ENCODE measurements at places on chromosomes 5 and 9.

- DNase-seq = no peak
These were observed 5.6 kb downstream of the AMBP start for GRCh38 chr9:114072184-114073140.

DNA sequence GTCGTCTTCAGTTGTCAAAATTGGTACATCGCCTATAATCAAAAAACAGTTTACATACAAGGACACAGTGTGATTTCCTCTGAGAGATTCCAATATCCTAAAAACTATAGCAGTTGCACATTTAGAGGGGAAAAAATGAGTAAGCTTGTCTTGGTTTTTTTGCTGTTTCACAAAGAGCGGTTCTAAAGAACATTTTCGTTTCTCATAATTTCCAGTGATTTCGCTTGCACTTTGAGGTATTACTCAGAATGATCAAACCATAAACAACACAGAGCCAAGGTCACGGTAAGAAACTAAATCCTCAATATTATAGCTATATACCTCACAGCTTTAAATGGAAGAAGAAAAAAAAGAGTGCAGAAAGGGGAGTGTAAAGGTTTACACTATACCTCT lies 861 bp downstream of the MTX3 start:
- DNase-seq = no peak

- DNase-seq = no peak
These were observed 456.9 kb downstream of the BNC2 start for GRCh38 chr9:16413509-16414016.

- no peak for DNase-seq
These were observed 4.7 kb downstream of the EGFL7 start for GRCh38 chr9:136667214-136667939.

GRCh38 chr5:1548702-1549474 lies 25.1 kb upstream of the LPCAT1 start:
- DNase-seq = no peak

DNA sequence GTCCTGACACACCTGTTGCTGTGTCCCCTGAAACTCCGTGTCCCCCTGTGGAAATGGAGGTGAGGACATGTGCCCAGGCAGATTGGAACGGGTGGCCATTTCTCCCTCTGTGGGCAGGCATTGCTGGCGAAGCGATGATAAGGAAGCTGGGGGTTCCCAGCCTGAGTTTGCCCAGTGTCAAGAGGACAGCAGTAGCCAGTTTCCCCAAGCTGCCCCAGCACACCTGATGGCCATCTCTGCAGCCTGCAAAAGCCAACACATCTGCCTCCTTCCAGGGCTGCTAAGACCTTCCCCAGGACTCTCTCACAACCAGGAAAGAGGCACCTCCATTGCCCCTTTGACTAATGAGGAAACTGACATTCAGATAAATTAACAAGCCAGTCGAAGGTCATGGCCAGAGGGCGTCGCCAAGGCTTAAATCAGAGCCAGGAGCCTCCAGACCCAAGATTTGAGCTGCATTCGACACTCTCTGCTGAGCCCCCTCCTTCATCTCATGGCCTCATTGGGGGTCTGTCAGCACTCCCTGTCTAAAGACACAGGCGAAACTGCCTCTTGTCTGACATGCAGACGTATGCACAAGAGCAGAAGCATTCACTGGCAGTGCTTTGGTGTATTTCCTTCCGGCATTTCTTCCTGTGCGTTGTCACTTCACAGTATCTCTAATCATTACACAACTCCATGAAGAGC lies 10.4 kb upstream of the WNK2 start:
- DNase-seq = no peak

- no peak for DNase-seq
These were observed 490.2 kb downstream of the TLE4 start for GRCh38 chr9:80061940-80062339.

GRCh38 chr9:68742333-68742730 lies 37.3 kb downstream of the PIP5K1B start:
- no peak for DNase-seq

DNA sequence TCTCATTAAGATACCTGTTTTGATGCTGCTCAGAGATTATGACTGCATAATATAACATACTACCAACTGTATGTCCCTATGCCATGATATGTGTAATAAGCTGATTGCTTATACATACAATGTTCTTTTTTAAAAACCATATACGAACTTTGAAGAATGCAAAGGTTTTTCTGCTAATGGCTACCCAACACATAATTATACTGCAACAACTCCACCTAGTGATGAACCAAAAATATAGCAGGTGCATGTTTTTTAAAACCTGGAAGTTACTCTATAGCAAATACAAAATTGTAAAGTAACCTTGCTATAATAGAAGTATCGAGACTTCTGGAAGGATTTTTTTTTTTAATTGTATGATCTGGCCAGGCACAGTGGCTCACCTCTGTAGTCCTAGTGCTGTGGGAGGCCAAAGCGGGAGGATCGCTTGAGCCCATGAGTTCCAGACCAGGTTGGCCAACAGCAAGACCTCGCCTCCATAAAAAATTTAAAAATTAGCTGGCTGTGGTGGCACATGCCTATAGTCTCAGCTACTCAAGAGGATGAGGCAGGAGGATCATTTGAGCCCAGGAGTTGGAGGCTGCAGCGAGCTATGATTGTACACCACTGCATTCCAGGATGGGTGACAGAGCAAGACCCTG lies 49.1 kb downstream of the HOMER1 start:
- DNase-seq = no peak

GRCh38 chr5:6903934-6904333 lies 190.7 kb downstream of the TENT4A start:
- DNase-seq = no peak

DNA sequence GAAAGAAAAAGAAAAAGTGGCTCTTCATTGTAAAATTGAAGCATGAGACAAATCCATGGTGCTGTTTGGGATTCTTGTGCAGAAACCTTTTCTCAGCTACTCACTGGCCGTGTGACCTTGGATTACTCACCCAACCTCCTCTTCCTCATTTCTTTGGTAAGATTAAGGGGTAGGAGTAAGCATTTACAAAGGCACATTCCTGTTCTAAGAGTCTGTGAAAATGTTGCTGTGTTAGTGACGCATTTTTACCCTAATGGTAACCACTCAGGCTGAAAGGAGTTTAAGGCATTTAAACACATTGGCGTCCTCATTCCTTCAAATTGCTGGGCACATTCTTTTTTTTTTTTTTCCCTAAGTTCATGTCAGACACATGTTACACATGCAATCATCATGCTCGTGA lies 4.3 kb downstream of the RAI14 start:
- no peak for DNase-seq

DNA sequence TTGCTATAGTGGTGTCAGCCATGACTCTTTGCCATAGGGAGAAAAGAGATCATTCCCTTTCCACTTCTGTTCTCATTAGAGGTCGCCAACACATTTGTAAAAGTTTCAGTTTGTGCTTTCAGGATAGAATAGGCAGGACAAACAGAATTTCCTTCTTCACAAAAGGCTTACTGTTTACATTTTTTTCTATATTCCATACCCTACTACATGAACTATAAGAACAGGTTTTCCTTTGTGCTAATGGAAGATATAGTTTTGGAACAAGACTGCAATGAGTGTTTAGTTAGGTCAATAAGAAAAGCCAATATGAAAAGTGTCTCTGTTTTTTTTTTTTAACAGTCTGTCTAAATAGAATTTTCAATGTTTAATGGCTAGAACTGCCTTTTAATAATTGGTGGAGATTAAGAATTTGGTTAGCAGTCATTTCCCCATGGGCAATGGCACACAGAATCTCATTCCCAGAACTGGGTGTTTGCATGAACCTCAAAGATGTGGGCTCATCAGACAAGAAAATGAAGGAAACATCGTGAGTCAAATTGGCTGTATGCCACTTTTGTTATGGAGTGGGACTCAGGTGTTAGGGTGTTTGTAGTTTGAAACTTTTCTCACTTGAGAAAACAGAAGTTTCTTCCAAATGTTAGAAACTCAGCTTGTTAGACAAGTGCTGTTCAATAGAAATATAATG lies 75.2 kb upstream of the PRLR start:
- DNase-seq = no peak

Data from stimulated activated CD8-positive, alpha-beta memory T cell treated with anti-CD3 and anti-CD28 coated beads, Interleukin-4, amount 100 ng/mL, for 1 hour (primary cell).